ENCODE measurements at places on chromosomes 6 and 20.

DNA sequence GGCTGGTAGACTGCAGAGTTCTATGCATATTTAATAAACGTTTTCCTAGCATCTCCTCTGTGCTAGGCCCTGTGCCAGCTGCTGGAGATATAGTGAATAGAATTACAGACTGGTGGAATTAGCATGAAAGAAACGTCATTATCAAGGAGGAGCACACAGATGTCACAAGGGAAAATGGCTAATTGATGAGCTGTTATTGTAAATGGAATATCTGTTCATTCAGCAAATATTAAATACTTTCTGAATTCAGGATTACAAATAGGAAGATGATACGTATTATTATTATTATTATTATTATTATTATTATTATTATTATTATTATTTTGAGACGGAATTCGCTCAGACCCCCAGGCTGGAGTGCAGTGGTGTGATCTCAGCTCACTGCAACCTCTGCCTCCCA lies 1.2 kb downstream of the AAR2 start:
- no peak for DNase-seq

DNA sequence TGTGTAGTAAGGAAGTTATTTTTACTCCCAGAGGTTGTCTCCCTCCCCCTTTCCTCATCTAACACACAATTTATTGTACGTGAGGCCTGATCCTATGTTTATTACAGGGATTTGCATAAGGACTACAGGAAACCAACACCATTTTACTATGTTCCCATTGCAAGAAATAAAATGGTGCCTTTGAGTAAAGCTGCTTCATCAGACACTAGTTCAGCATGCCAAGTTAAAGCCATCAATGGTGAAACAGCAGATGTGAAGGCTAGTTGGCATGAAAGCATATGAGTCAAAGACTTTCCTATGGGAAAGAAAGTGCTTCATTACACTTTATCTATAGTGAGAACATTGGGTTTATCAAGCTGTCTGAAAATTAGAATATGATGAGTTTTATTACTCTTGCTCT lies 543.0 kb downstream of the GRIK2 start:
- DNase-seq, result no peak

DNA sequence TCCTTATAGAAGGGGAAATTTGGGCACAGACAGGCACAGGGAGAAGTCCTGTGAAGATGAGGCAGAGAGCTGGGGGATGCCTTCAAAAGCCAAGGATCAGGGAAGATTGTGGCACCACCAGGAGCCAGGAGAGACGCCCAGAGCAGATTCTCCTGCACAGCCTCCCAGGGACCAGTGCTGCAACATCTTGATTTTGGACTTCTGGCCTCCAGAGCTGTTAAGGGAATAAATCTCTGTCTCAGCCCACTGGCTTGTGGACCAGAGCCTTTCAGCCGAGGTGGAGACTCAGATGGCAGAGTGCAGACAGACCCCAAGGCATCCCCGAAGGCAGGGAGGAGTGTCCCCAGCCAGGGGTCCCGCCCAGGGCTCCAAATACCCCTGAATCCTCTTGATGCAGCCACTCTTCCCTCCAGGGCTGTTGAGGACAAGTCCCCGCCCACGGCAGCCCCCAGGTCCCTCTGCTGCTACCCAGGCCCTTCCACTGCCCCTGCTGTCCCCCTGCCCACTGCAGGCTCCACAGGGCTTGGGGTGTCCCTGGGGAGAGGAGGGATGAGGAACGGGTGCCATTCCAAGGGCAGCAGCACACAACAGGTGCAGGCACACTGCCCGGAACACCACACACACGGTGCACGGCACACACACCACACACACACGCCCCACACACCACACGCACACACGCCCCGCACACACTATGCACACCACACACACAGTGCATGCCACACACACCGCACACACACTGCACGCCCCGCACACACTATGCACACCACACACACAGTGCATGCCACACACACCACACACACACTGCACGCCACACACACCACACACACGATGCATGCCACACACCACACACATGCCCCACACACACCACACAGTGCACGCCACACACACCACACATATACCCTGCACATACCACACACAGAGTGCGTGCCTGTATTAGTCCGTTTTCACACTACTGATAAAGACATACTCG lies 311.4 kb downstream of the TAF4 start:
- no peak for DNase-seq

DNA sequence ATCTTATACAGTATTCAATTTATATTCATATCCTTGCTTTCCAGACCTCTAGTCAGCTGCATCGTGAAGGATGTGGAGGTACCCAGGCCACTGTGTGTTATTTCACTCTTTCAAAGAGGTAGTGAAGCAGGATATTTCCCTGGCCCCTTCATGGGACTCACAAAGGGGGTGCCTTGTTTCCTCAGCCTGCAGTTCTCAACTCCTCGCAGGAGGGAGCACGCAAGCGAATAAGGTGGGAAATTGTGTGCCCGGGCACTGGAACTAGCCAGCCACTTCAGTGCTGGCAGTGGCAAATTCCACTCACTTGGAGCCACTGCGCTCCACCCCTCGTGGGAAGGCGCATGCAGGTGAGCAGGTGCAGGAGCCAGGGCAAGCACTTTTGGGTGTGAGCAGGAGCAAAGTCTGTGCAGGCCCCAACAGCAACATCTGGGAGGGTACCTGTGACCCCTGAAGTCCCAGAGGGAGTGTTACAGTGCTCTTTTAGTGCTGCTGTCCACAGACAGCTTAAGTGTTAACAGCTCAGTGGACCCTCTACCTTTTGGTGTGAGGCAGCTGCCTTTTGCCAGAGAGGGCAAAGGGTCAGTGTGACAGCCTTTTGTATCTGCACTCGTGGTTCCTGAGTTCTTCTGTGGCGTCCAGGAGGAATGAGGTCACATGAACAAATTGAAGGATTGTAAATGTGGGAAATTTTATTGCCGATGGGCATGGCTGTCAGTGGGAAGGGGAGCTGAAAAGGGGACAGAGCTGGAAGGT lies 49.4 kb upstream of the FAM135A start:
- DNase-seq, result no peak

- no peak for DNase-seq
Observed at GRCh38 chr20:40449974-40450616, 238.9 kb downstream of the MAFB start.

GRCh38 chr6:30543821-30544220 lies 12.5 kb downstream of the GNL1 start:
- peak; percentile 35 for DNase-seq

GRCh38 chr6:33297956-33298772 lies 578 bp downstream of the RGL2 start:
- no peak for DNase-seq

GRCh38 chr6:129637340-129638054 lies 72.5 kb downstream of the ARHGAP18 start:
- no peak for DNase-seq

DNA sequence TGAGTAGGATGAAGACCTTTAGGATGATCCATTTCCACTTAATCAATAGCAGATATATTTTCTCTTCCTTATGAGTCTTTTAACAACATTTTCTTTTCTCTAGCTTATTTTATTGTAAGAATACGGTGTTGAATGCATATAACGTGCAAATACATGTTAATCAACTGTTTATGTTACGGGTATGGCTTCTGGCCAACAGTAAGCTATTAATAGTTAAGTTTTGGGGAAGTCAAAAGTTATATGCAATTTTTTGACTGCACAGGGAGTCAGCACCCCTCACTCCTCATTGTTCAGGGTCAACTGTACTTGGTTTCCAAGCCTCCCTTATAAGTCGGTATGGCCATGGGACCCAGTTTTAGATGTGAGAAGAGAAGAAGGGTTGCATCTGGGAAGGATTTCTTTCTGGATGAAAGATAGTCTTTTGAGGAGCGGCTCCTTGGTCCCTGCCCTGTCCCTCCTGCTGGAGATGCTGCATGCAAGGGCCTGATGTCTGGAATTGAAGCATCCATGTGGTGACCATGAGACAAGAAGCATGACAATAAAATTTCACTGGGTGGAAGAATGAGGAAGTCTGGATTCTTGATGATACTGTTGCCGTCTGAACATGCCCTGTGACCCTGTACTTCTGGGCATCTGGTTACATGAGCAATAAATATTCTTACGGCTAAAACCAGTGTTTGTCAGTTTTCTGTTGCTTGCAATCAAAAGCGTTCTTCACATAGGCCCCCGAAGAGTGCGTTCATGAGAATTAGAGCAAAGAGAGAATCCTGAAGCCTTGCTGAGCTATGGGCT lies 194.7 kb upstream of the PMEPA1 start:
- no peak for DNase-seq

GRCh38 chr20:14148042-14148441 lies 152.7 kb downstream of the MACROD2 start:
- no peak for DNase-seq

DNA sequence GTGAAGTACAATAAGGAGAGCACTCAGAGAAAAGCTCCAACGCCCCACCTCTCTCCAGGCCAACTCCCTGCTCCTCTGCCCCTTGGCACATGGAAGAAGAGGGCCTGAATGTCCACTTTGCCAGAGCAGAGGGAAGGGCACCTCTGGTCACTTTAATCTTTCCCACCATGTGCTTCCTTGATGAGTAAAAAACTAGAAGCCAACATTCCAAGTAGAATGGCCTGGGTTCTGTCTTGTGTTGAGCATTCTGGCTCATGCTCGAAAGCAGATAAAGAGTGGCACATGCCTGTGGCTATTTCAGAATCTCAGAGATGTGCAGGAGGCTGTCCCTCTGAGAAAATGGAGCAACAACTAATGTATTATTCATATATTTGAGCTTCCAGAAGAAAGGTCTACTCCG lies 177.4 kb upstream of the PLN start:
- DNase-seq, result no peak

- DNase-seq, result no peak
Observed at GRCh38 chr20:34114809-34115208, 2.8 kb upstream of the EIF2S2 start.

DNA sequence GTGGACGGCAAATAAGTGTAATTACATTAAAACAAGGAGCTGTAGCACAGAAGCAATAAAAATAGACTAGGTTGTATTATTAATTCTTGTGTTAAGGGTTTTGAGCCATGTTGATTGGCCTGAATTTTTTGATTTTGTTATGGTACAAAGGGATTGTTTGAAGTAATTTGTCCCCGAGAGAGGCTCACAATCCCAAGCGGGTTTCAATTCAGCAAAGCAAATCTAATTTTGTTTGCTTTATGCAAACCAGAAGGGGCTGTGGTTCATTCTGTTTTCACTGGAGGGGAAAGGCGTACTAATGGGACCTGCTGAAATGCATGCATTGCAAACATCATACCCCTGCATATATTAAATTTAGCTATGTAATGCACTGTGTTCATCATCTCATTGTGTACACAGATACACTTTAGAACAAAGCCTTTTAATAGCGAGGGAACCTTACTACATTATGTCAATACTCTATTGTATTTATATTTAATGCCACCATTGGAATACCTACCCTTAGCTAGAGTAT lies 379.5 kb upstream of the POU3F2 start:
- no peak for DNase-seq

- no peak for DNase-seq
Observed at GRCh38 chr6:146887447-146888077, 288.8 kb downstream of the ADGB start.

- no peak for DNase-seq
Observed at GRCh38 chr20:46182276-46183200, 64.4 kb downstream of the CD40 start.
